ENCODE measurements at places on chromosomes 16 and 17.
A peak's percentile ranks its signal among the peaks of the same experiment; 100 is the strongest.

DNA sequence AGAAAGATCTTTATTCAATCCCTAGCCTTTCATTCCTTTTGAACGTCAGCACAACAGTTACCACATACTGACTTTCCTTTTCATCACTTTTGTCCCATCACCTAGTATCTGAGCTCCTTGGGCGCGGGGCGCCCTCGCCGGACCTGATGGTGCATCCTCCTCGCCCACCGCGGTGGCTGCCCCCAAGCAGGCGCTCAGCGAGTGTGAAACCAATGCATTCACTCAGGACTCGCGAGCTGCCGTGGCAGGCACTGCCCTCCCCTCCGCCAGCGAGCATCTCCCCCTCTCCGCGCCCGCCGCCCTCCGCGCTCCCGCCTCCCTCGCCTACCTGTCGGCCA lies 756 bp downstream of the KLHL11 start:
- DNase-seq, result no peak

DNA sequence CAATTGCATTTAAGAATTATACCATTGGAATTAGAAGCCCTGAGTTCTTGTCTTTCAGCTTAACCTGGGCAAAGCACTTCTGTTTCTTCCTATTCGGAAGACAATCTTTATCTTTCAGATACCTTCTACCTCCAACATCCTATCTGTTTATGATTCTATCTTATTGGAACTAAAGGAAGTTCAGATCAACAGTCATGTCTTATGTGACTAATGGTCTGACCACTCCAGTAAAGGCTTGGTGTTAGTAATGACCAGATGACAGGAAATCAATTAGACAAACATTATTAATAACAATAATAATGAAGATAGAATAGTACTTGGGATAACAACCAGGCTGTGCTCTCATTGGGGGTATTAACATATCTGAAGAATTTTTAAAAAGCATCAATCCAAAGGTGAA lies 11.3 kb downstream of the HS3ST3A1 start:
- DNase-seq, result no peak

DNA sequence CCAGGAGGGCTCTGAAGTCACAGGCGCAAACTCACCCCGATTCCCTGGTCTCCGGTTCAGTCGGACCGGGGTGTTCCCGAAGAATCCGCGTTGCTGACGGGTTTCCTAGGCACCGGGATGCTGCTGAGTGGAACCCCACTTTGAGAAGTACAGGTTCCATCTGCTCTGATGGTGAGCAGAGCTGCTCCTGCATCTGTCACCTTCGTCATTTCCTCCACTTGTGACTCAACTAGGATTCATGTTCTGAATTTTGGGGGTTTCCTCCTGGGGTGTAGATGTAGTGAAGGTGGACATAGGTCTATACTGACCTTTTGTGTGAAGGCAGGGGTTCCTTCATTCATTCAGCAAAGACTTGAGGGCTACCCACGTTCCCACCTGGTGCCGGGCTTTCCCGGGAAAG lies 25.0 kb downstream of the LGALS3BP start:
- no peak for DNase-seq

GRCh38 chr17:48066656-48067055 lies 18.5 kb downstream of the NFE2L1 start:
- no peak for DNase-seq

GRCh38 chr16:16150117-16150877 lies 73.0 kb downstream of the ABCC6 start:
- no peak for DNase-seq

GRCh38 chr17:57706761-57707160 lies 38.3 kb downstream of the CCDC182 start:
- no peak for DNase-seq

- no peak for DNase-seq
Observed at GRCh38 chr17:81027038-81027437, 7.9 kb upstream of the BAIAP2 start.

- peak; percentile 71 for DNase-seq
Observed at GRCh38 chr16:55370762-55371482, 46.9 kb downstream of the IRX6 start.

DNA sequence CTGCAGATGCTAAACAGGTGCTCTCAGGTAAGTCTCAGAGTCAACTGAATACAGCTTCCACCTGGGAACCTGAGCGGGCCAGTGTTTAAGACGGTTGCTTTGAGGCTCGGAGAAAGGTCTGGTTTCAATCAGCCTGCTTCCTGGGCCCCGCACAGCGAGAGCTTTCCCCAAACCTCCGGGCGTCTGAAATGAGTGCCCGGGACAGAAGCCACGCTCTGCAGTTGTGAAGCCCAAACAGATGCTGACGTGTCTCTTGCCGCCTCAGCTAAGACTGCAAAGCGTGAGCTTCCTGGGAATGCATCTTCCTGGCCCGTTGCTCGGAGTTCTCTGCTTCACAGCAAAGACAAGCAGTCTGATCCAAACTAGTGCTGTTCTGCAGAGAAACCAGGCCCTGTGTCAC lies 36.7 kb downstream of the PLXDC1 start:
- peak; percentile 56 for DNase-seq

DNA sequence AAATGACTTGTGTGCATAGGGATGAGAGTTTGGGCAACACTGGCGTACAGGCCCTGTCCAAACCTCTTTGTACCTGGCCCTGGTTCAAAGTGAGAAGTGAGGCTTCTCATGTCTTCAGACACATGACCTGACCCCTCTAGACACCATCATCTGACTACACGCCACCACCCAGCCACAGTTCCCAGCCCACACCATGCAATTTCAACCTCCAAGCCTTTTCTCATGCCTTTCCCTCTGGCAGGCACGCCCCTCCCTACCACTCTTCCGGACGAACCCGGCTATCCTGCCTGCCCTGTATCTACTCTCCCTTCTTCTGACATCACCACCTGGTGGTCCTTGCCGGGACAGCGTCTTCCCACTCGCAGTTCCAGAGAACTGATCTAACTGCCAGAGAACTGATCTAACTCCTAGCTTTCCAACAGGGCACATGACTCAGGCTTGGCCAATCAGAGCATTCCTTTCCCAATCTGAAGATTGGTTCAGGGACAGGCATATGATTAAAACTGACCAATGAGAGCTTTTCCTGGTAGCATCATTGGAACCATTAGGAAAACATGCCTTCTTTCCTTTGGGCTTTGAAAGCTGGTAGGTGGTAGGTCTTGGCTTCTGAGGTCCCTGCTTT lies 27.1 kb upstream of the IL21R start:
- peak; percentile 80 for DNase-seq

- peak; percentile 43 for DNase-seq
Observed at GRCh38 chr17:9557161-9557755, 18.4 kb downstream of the STX8 start.

- DNase-seq, result no peak
Observed at GRCh38 chr16:46897471-46897870, 13.3 kb downstream of the GPT2 start.

- no peak for DNase-seq
Observed at GRCh38 chr17:78805301-78805700, 23.2 kb upstream of the CYTH1 start.

DNA sequence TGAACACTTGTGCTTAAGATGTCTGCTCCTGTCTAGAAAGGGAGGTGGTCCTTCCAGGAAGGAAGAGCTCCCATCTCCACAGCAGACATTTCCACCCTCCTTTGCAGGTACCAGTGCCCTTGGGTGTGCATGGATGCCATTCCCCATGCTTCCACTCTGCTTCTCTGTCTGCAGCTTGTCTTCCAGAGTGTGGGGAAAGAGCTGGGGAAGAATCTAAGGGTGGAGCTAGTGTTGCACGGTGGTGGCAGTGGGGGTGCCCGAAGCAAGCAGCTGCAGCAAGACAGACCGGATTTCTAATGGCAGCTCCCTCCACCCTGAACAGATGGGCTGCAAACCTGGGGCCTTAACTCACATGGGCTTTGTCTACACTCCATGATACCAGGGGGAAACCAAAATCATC lies 22.6 kb upstream of the HOXB13 start:
- no peak for DNase-seq

DNA sequence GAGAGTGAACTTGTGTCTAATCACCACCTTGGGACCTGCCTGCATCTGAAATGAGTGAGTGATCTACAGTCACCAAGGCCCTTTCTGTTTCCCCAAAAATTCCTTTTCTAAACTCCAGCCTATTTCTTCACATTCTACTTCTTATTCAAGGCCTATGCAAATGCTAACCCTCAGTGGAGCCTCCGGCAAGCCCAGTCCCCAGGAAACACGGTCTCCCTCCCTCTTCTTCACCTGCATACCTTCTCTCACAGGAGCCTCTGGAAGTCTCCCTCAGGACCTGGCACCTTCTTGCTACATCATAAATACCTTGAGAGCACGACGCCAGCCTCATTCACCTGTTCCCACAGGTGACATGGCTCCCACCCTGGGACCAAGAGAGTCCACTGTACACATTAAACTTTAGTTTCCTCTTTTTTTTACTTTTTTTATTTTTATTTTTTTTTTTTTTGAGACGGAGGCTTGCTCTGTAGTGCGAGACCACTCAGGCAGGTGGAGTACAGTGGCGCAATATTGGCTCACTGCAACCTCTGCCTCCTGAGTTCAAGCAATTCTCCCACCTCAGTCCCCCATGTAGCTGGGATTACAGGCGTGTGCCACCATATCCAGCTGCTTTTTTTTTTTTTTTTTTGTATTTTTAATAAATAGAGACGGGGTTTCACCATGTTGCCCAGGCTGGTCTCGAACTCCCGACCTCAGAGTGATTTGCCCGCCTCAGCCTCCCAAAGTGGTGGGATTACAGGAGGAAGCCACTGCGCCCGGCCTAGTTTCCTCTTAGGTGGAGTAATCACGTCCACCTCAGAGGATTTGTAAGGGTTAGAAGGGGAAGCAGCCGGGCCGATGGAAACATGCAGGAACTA lies 97.3 kb downstream of the ANKRD11 start:
- DNase-seq, result no peak

DNA sequence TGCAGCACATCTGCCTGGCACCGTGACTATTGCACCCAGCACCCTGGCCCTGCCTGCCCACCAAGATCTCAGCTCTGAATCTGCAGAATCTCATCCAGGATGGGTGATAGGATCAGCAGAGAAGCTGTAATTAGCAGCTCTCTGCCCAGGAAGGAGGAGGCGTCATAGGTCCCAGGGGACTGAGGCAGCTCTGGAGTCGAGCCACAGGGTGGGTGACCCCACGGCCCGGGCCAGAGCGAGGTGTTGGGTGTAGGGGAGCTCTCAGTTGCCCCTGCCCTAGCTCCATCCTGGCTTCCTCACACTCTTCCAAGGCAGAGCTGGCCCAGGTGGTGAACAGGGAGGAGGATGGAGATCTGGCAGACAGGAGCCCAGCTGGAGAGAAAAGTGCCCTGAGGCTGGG lies 18.2 kb upstream of the FAM83G start:
- DNase-seq, result no peak

- DNase-seq, result no peak
Observed at GRCh38 chr17:5809580-5810188, 225.4 kb upstream of the NLRP1 start.

GRCh38 chr17:38885728-38886642 lies 16.1 kb downstream of the LASP1 start:
- no peak for DNase-seq

- DNase-seq, result no peak
Observed at GRCh38 chr17:42389135-42389417, 834 bp upstream of the STAT3 start.

DNA sequence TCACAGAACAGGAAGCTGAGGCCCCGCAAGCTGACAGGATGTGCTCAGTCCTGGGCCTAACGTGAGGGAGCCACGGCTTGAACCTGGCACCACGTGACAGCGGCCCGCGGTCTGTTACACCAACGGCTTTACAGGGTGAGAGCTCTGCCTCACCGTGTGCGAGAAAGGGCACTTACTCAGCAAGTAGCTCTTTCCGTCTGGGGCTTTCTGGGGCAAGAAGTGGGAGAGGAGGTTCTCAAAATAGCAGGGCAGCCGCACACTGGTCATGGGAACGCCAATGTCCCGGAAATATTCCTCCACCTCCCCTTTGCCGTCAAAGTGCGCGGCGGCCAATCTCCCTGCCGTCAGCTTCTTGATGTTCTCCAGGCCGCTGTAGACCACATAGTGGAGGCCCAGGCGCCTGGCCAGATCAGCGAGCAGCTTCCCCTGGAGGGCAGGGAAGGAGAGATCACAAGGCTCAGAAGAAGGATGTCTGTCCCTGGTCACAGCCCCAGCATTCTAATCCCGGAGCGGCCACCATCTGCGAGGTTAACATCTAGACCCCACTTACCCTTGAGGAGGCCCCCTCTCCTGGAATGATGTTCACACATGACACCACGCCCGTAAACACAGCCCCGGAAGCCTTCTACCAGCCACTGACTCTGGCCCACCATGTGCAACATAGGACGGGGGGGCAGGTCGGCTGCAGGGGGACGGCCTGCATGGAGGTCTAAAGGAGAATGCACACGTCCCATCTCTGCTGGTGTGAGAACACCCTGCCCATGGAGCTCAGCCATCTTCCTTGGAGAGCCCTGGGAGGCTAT lies 8.2 kb downstream of the NMRAL1 start:
- DNase-seq, result no peak

DNA sequence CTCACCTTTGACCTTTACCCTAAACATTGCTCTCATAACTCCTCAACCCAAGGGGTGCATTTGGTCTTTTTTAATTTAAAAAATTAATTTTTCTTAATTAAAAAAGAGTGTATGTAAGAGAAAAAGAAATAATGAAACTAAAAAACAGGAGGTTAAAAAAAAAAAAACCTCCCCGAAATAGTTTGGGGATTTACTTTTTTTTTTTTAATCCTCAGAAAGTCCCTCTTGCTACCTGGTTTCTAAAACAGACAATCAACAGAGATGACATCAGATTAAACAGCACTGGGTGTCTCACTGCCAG lies 301.3 kb downstream of the SOX9 start:
- DNase-seq, result no peak

- DNase-seq, result no peak
Observed at GRCh38 chr17:3845291-3845620, 790 bp downstream of the NCBP3 start.

- DNase-seq, result no peak
Observed at GRCh38 chr16:78519896-78520295, 420.4 kb downstream of the WWOX start.

DNA sequence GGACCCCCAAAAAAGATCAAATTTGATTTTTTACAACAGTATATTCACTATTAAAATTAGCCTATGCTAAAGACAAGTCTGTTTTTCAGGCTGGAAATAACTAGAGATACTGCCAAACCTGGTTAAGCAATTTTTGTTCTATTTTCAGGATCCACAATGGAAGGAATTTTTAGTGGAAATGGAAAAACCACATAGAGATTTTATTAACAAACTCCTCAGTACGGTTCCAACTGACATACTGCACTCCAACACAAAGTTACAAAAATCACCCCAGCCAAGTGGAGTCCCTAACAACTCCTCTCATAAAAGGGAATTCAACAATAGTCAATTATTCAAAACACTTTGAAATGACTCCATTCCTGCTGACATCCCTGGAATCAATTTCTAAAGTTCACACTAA lies 101.6 kb upstream of the TOB1 start:
- DNase-seq, result no peak

GRCh38 chr16:24051125-24051524 lies 205.0 kb upstream of the CACNG3 start:
- no peak for DNase-seq

DNA sequence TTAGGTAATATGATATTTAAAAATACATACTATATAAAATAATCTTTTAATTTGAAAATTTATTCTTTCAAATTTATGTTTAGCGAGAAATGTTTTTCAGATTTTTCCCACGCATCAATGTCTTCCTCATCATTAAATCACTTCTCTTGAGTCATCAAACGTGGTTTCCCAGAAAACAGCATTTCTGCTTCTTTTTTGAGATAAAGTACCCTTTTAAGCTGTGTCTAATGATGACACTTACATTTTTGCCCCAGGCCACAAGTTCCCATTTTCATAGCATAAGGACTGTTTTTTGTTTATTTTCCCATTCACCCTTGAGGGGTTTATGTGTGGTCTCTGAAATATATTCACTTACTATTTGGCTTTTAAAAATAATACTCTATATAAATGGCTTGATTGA lies 139.0 kb upstream of the HS3ST3A1 start:
- peak; percentile 44 for DNase-seq

GRCh38 chr16:58324792-58325191 lies 30.0 kb upstream of the PRSS54 start:
- DNase-seq, result no peak
